ENCODE measurements at places on chromosomes 5 and 9. TPM values are rescaled to one million over a fixed set of nuclear protein-coding genes. Genes with fewer than 3 reads are reported as not detected.
A peak's percentile ranks its signal among the peaks of the same experiment; 100 is the strongest.

DNA sequence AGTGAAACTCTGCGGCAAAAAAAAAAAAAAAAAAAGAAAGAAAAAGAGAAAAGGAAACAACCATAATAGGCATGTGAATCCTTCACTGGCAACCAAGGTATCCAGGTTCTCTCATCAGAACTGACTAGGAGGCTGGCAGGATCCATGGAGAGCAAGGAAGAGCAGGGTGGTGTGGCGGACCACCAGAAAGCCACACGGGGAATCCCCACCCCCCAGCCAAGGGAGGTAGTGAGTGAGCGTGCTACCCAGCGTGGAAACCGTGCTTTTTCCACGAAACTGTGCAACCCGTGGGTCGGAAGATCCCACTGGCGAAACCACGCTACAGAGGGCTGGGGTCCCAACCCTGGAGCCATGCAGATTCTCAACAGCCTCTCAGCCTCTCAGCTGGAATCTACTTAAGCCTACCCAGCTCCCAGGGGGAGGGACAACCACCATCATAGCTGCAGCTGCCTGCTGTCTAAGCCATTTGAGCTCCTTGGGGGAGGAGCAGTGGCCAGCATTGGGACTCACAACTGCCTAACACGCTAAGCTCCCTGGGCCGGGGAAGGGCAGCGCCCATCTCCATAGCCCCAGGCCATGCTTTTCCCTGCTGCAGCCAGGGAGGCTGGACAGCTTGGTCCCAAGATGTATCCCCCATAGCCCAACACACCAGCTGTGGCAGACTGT, 91.6 kb downstream of the PRELID2 start:
- DNase-seq, result no peak

- no peak for DNase-seq
These were observed 28.2 kb upstream of the NCS1 start for GRCh38 chr9:130143958-130144366.

GRCh38 chr9:85185486-85186217, 516.1 kb downstream of the NTRK2 start:
- no peak for DNase-seq

DNA sequence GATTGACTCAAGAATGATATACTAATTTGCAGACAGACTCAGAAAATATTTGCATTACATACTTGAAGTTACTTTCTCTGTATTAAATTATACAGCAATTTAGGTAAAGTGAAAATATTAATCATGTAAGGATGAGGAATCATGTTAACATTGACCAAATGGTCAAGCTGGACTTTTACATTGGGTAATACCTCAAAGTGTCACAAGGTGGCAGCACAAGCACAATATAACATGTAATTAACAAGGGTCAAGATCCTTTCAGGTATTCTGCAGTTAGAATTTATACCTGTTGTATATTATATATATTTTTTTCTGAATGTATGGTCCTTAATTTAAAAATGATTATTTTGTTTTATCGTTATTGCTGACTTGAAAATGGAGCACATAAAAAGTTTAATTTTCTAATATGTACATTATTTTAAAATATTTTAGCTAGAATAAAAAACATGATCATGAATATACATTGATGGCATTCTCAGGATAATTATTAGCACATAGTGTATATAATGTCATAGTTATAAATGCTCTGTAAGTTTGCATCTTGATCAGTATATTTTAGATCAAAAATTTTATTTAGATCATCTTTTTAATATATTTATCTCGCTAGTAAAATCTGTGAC, 8.6 kb downstream of the HAPLN1 start:
- peak; percentile 41 for DNase-seq

- no peak for DNase-seq
These were observed 30.0 kb downstream of the ZNF131 start for GRCh38 chr5:43150748-43151147.

- DNase-seq, result no peak
These were observed 19.7 kb downstream of the ZCCHC10 start for GRCh38 chr5:133006653-133007052.

- no peak for DNase-seq
These were observed 84.5 kb downstream of the ERMP1 start for GRCh38 chr9:5748438-5748837.

DNA sequence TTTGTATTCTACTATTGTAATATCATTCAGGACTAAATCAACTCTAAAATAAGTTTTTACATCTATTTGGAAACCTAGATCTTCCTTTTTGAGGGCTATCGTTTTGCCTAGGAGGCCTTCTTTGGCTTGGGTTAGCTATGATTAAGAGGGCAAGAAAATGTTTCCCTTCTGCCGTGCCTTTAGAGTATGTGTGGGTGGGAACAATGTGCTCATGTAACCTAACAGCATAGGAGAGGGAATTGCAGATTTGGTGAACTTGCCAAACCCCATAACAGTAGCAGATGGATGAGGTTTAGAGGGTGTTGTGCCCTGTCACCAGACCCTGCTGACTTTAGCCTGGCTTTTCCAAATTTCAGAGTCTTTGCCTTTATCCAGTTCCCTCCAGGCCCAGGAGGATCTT, 339.0 kb downstream of the ADGRV1 start:
- DNase-seq, result no peak

DNA sequence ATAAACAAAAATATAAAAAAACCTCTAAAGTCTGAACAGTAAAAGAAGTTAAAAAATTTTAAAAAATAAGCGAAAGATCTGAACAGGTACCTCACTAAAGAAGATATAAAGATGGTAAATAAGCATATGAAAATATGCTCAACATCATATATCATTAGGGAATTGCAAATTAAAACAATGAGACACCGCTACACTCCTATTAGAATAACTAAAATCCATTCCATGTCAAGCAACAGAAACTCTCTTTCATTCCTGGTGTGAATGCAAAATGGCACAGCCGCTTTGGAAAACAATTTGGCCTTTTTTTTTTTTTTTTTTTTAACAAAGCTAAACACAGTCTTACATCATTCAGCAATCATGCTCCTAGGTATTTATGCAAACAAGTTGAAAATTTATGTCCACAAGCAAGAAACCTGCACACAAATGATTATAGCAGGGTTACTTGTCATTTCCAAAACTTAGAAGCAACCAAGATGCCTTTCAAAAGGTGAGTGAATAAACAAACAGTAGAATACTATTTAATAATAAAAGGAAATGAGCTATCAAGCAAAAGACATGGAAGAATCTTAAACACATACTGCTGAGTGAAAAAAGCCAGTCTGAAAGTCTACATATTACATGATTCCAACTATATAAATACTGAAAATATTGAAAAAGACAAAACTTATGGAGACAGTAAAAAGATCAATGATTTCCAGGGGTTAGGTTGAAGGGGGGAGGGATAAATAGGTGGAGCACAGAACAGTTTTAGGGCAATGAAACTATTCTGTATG, 22.1 kb downstream of the ANXA1 start:
- DNase-seq, result no peak

DNA sequence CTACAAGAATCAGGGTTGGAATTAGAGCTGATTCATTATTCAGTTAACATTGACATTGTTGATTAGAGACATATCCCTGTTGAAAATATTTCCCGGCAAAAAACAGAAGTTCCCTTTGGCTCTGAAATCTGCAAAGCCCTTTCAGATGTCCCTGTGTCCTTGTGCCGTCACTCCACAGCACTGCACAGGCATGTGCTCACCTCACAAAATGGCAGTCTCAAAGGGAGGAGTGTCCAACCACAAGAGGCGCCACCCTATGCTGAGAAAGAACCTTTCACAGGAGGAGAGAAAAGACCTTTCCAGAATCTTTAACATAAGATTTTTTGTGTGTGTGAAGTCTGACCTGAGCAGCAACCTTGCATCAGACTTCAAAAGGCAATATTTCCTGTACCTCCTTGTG, 112.8 kb upstream of the PRSS3 start:
- no peak for DNase-seq

GRCh38 chr9:123954518-123955280, 24.8 kb upstream of the DENND1A start:
- no peak for DNase-seq

DNA sequence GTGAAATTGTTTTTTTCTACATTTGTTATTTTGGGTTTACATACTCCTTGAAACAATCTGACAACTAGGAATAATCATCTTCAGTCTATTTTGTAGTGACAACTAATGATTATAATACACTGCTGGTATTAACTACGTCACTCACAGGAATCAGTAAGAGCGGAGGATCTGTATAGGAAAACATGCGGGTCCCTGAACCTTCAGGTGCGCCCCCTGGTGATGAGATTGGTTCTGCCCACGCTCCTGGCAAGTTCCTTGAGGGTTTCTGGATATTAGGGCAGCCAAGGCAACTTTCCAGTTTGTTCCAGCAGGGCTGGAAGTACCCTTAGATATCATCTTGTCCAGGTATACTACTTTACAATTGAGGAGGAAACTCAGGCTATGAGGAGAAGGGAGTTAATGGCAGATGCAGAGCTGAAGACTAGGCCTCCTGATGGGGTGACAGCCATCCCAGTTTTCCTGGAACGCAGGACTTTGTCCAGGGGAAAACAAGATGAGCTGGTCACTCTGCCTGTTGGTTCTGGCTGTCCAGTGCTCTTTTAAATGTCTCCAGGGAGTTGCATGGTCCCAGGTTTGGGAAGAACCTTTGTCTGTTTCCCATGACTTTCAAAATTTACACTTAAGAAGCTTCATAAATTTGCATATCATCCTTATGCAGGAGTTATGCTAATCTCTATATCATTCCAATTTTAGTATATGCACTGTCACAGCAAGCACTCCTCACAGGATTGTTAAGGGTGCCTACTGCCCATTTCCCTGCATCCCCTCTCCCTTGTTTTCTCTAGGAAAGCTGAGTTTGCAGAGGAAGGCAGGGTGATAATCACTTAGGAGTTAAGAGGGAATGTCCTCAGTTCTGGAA, 14.9 kb upstream of the WNT8A start:
- peak; percentile 57 for DNase-seq

The SPAG8 gene
- total RNA-seq, result 2.8 TPM

The JMY gene
- 7.0 TPM for total RNA-seq

Data from omental fat pad (tissue), 4 donors.